ENCODE measurements at places on chromosomes 13 and 19.

DNA sequence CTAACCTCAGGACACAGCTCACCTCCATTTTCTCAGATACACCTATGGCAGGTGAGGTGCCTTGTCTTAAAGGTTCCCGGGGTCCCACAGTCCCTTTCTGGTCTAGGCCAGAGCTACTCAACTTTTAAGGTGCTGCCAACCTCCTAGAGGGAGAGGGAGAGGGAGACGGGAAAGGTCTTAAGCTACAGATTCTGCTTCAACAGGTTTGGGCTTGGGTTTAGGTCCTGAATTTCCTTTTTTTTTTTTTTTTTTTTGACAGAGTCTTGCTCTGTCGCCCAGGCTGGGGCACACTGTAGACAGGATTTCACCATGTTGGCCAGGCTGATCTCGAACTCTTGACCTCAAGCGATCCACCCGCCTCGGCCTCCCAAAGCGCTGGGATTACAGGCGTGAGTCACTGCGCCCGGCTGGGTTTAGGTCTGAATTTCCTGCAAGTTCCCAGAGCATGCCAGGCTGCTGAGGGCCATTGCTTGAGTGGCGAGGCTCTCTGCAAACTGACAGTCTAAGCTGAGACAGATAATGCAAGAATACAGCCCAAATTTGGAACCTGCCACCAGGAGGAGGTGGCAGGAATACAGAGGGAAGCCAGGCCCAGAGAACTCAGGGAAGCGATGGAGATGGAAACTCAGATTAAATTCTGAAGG, 7.8 kb upstream of the SYCN start:
- no peak for DNase-seq

GRCh38 chr13:85074543-85075313, 724.5 kb downstream of the SLITRK6 start:
- DNase-seq = no peak

- DNase-seq = no peak
Observed at GRCh38 chr13:78409172-78409571, 194.2 kb downstream of the POU4F1 start.

GRCh38 chr19:58203814-58204475, 21.1 kb downstream of the ZNF274 start:
- no peak for DNase-seq

DNA sequence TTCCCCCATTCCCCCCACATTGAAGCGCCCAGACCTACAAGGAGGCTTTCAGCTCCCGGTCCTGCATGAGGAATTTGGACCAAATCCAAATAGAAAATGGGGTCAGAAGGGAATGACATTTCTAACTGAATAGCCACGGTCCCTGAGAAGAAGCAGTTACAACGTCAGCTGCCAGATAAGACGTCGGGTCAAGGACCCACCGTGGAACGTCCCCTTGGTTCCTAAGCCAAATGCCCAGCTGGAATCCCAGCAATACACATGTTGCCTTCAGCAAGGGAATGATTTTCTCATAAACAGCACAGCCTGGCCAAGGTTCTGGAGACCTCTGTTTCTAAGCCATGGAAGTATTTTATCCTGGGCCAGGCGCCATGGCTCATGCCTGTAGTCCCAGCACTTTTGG, 109.1 kb upstream of the PEG3 start:
- no peak for DNase-seq

- DNase-seq = no peak
Observed at GRCh38 chr13:47144782-47145181, 247.9 kb upstream of the HTR2A start.

DNA sequence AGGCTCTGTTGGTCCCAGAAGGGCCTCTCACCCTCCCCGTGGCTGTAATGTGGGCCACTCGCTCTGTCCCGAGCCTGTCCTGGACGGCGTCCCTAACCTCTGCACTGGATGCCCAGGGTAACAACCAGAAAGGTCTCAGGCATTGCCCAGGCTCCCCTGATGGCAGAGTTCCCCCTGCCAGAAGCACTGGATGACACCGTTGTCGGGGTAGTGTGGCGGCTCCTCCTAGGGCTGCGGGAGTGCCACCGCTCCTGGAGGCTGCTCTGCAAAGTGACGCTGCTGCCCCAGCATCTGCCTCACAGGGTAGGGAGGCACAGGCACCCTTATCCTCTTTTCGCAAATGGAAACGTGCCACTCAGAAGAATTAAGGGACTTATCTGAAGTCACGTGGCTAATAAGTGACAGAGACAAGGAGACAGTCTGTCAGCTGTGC, 32.0 kb downstream of the MPHOSPH8 start:
- no peak for DNase-seq

- DNase-seq = no peak
Observed at GRCh38 chr13:85312071-85312470, 487.1 kb downstream of the SLITRK6 start.

DNA sequence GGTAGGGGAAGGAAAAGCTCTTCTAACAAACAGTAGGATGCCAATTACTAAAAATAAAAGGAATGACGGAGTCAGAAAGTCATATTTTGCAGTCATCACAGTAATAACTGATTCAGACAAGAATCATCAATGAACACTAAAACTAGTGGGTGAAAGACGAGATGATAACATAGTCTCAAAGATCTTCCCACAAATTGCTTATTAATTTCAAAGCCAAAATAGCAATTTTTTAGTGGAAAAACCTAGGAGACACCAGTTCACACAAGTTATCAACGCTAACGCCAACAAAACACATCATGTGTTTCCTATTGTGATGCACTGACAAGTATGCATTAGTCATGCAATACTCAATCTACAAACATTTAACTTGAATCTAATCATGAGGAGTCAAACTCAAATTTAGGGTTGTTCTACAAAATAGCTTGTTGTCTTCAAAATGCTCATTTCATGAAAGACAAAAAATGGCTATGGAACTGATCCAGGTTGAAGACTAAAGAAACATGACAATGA, 18.6 kb downstream of the ZNF233 start:
- DNase-seq = no peak

- DNase-seq = no peak
Observed at GRCh38 chr19:2731181-2731995, 8.4 kb downstream of the SLC39A3 start.

GRCh38 chr13:24675806-24676570, 4.2 kb upstream of the ATP12A start:
- DNase-seq = no peak

- DNase-seq = no peak
Observed at GRCh38 chr13:110471833-110472162, 89.7 kb downstream of the RAB20 start.

DNA sequence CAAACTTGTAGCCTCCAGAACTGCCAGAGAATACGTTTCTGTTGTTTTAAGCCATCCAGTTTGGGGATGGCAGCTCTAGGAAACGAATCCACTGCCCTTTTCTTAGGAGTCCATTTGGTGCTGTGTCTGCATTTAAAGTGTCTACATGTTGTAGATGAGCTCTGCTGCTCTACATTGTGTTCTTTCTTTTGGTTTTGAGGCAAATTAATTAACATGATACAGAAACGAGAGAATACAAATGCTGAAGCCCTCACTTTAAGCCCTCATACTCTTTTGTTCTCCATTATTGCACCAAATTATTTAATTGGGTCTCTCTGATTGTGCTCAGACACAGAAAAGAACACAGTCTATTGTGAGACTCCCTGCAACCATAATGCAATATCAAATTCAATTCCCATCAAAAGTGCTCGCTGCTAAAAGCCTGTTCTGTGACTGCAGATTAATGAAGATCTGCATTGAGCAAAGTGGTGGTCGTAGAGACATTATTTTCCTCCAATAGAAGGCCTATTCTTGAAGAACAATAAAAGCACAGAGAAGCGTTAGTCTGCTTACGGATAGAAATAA, 166.3 kb upstream of the SOX21 start:
- no peak for DNase-seq
